Psoas muscle (tissue), 8 donors: ENCODE measurements at places on chromosomes 2 and 18. TPM values are rescaled to one million over a fixed set of nuclear protein-coding genes. Genes with fewer than 3 reads are reported as not detected.

The TEX51 gene
- total RNA-seq = not detected

The SLC4A5 gene
- 0.57 TPM for total RNA-seq

The FOXD4L1 gene
- total RNA-seq = 0.21 TPM

The IL18RAP gene
- total RNA-seq = 0.38 TPM

The ALPG gene
- not detected for total RNA-seq

The RAPGEF4 gene
- total RNA-seq = 0.92 TPM

The IL36B gene
- total RNA-seq = not detected

The RSAD2 gene
- 2.3 TPM for total RNA-seq

The NMUR1 gene
- not detected for total RNA-seq

The ZSWIM2 gene
- not detected for total RNA-seq

The FSIP2 gene
- 0.10 TPM for total RNA-seq

The NPHP1 gene
- 17.7 TPM for total RNA-seq

The HOXD12 gene
- total RNA-seq = not detected

The GAL3ST2 gene
- not detected for total RNA-seq

The DSC2 gene
- 1.3 TPM for total RNA-seq

The HOXD10 gene
- total RNA-seq = not detected

The ZNF804A gene
- not detected for total RNA-seq

The SPP2 gene
- total RNA-seq = not detected

The ID2 gene
- 4.1 TPM for total RNA-seq

- DNase-seq = no peak
- H3K27me3 ChIP-seq = no peaks in the 10 kb centered on the region
- no peaks in the 10 kb centered on the region for H3K36me3 ChIP-seq
- no peak overlapping the region for H3K27ac ChIP-seq
- no peaks in the 10 kb centered on the region for H3K4me1 ChIP-seq
These were observed 1109.2 kb downstream of the LRP1B start for GRCh38 chr2:141021611-141022010.

- no peak for DNase-seq
- H3K4me3 ChIP-seq = no peak overlapping the region
- no peaks in the 10 kb centered on the region for H3K36me3 ChIP-seq
- no peaks in the 10 kb centered on the region for H3K27me3 ChIP-seq
- no peak overlapping the region for H3K27ac ChIP-seq
These were observed 57.0 kb downstream of the ZNF519 start for GRCh38 chr18:14075196-14075595.

DNA sequence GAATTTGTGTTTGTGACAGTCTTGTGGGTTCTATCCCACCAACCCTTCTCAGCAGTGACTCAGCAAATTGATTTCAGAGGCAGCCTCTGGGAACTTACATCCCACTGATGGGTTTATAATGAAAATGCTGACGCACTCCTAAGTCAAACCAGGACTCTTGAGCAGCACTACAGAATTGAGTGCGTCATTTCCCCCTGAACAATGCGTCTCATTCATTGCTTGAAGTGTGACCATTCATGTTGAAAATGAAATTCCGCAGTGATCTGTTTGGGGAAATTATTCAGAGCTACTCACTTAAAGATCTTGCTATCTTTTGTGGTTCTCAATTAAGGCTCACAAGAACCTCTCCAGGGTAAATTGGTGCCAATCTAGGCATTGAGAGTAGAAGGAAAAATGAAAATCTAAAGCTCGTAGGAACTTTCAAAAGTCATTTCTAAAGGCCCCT, 417.7 kb upstream of the SLC14A2 start:
- H3K36me3 ChIP-seq = no peaks in the 10 kb centered on the region
- no peak overlapping the region for H3K4me3 ChIP-seq
- no peaks in the 10 kb centered on the region for H3K4me1 ChIP-seq
- no peak overlapping the region for H3K27ac ChIP-seq

- no peaks in the 10 kb centered on the region for H3K27me3 ChIP-seq
- H3K27ac ChIP-seq = peak overlapping the region; percentile 7
- peaks cover 11% of the 10 kb centered on the region for H3K4me1 ChIP-seq
- H3K4me3 ChIP-seq = no peak overlapping the region
- H3K36me3 ChIP-seq = no peaks in the 10 kb centered on the region
These were observed 49.3 kb upstream of the ROCK2 start for GRCh38 chr2:11393711-11394236.

- no peaks in the 10 kb centered on the region for H3K36me3 ChIP-seq
- H3K27ac ChIP-seq = no peak overlapping the region
- no peak overlapping the region for H3K4me3 ChIP-seq
These were observed 195.9 kb upstream of the CYRIA start for GRCh38 chr2:16861530-16861929.

- no peaks in the 10 kb centered on the region for H3K36me3 ChIP-seq
- H3K4me3 ChIP-seq = no peak overlapping the region
- no peaks in the 10 kb centered on the region for H3K4me1 ChIP-seq
- H3K27me3 ChIP-seq = no peaks in the 10 kb centered on the region
These were observed 203.4 kb downstream of the TGIF1 start for GRCh38 chr18:3653263-3653850.

- no peaks in the 10 kb centered on the region for H3K27me3 ChIP-seq
- no peaks in the 10 kb centered on the region for H3K36me3 ChIP-seq
- H3K4me1 ChIP-seq = no peaks in the 10 kb centered on the region
These were observed 63.9 kb downstream of the PARD6G start for GRCh38 chr18:80183273-80184050.

- no peaks in the 10 kb centered on the region for H3K36me3 ChIP-seq
- H3K4me1 ChIP-seq = no peaks in the 10 kb centered on the region
- no peaks in the 10 kb centered on the region for H3K27me3 ChIP-seq
These were observed 888.5 kb upstream of the FSHR start for GRCh38 chr2:50042771-50043170.

DNA sequence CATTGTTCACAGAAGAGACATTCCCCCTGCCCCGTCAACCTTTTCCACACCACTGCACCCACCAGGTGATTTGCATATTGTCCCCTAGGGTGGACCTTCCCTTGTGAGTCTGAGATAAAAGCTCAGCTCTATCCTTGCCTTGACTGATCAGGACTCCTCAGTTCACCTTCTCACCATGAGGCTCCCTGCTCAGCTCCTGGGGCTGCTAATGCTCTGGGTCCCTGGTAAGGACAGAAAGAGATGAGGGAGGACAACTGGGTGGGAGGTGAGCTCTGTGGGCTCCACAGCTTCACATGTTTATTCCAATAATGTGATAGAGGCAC, 1160.1 kb downstream of the RPIA start:
- no peaks in the 10 kb centered on the region for H3K36me3 ChIP-seq
- H3K27ac ChIP-seq = no peak overlapping the region
- no peak for DNase-seq
- no peaks in the 10 kb centered on the region for H3K27me3 ChIP-seq

GRCh38 chr2:163682695-163683094, 53.1 kb downstream of the FIGN start:
- no peaks in the 10 kb centered on the region for H3K4me1 ChIP-seq
- no peaks in the 10 kb centered on the region for H3K27me3 ChIP-seq
- DNase-seq = no peak
- no peak overlapping the region for H3K4me3 ChIP-seq
- no peak overlapping the region for H3K27ac ChIP-seq
- no peaks in the 10 kb centered on the region for H3K36me3 ChIP-seq

DNA sequence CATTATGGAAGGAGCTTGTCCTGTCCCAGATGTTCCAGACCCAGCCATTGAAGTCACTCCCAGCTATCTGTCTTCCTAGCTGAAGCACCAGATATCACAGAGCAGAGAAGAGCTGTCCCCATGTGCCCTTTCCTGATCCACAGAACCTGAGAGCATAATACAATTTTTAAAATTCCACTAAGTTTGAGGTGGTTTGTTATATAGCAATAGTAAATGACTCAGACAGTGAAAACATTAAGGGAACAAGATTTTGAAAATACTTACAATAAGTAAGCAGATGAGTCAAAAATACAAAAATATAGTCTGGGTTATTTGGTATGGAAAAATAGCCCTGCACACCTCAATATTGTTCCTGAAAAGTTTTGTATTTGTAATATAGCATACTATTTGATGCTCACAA, 85.8 kb upstream of the GLS start:
- DNase-seq = no peak
- peaks cover 2% of the 10 kb centered on the region for H3K27me3 ChIP-seq
- H3K36me3 ChIP-seq = no peaks in the 10 kb centered on the region
- H3K4me1 ChIP-seq = peaks cover 7% of the 10 kb centered on the region

- no peaks in the 10 kb centered on the region for H3K36me3 ChIP-seq
- H3K4me3 ChIP-seq = no peak overlapping the region
- DNase-seq = no peak
- peaks cover 6% of the 10 kb centered on the region for H3K4me1 ChIP-seq
- H3K27ac ChIP-seq = no peak overlapping the region
These were observed 34.5 kb downstream of the STK39 start for GRCh38 chr2:168212866-168213265.

GRCh38 chr18:60555625-60556024, 183.1 kb upstream of the MC4R start:
- H3K4me1 ChIP-seq = no peaks in the 10 kb centered on the region
- no peaks in the 10 kb centered on the region for H3K36me3 ChIP-seq
- H3K27ac ChIP-seq = no peak overlapping the region
- no peak overlapping the region for H3K4me3 ChIP-seq

DNA sequence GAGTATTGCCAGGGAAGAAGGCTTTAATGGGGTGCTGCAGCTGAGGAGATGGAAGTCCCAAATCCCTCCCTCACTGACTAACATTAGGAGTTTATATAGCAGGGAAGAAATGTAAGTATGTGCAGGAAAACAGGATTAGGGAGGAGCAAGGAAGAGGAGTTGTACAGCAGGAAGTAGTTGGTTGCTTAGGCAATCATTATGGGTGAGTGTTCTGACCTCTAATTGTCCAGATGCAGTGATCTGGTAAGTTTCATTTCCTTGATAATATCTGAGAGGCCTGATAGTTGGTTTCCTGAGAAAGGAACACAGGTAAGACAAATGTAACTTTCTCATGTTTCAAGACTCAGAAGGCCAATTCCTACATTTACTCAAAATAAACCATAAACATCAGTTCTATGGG, 331.9 kb upstream of the GULP1 start:
- no peak overlapping the region for H3K4me3 ChIP-seq
- no peaks in the 10 kb centered on the region for H3K27me3 ChIP-seq
- DNase-seq = no peak
- H3K4me1 ChIP-seq = no peaks in the 10 kb centered on the region
- no peaks in the 10 kb centered on the region for H3K36me3 ChIP-seq
- no peak overlapping the region for H3K27ac ChIP-seq

- no peaks in the 10 kb centered on the region for H3K27me3 ChIP-seq
- no peak overlapping the region for H3K4me3 ChIP-seq
- no peaks in the 10 kb centered on the region for H3K4me1 ChIP-seq
- peaks cover 5% of the 10 kb centered on the region for H3K36me3 ChIP-seq
- H3K27ac ChIP-seq = no peak overlapping the region
These were observed 27.2 kb downstream of the UBXN4 start for GRCh38 chr2:135768863-135769262.

GRCh38 chr2:207150284-207150683, 15.5 kb downstream of the KLF7 start:
- H3K27ac ChIP-seq = no peak overlapping the region
- no peaks in the 10 kb centered on the region for H3K36me3 ChIP-seq
- DNase-seq = no peak
- no peak overlapping the region for H3K4me3 ChIP-seq
- peaks cover 50% of the 10 kb centered on the region for H3K4me1 ChIP-seq

GRCh38 chr2:8421658-8422449, 260.0 kb upstream of the ID2 start:
- H3K36me3 ChIP-seq = no peaks in the 10 kb centered on the region
- no peaks in the 10 kb centered on the region for H3K4me1 ChIP-seq
- no peak overlapping the region for H3K27ac ChIP-seq
- peaks cover 5% of the 10 kb centered on the region for H3K27me3 ChIP-seq
- no peak overlapping the region for H3K4me3 ChIP-seq

DNA sequence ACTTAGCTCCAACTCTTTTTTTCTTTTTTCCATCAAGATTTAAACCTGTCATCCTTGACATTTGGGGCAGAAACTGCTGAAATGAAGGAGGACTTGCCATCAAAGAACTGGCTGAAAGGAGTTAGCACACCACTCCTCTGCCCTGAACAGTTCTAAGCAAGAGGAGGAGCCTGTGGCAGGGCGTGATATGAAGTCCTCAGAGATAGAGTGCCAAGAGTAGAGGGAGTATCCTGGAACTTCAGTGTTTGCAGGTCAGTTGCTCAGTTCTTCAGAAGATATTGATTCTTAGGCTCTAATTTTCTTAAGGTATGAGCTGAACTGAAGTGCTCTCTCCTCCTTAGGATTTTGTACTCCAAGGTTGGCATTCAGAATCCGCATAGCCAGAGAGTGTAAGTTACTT, 15.2 kb downstream of the NABP1 start:
- H3K36me3 ChIP-seq = no peaks in the 10 kb centered on the region
- H3K27ac ChIP-seq = no peak overlapping the region
- no peaks in the 10 kb centered on the region for H3K27me3 ChIP-seq
- H3K4me1 ChIP-seq = peaks cover 6% of the 10 kb centered on the region
- H3K4me3 ChIP-seq = no peak overlapping the region

DNA sequence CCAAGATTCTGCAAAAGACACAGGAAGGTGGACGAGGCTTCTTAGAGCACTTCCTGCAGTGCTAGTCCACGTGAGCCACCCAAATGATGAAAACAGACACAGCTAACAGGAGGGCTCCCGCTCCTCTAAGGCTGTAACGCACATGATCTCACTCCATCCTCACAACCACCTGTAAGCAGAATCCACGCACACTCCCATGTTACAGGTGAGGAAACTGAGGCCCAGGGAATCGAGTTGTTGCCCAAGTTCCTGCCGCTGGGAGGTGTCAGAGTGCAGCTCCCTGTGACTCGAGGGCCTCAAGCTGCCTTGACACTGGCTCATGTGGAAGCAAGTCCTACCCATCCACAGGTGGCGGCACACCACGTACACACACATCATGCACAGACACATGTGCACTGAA, 4.4 kb downstream of the DNMT3A start:
- H3K4me3 ChIP-seq = no peak overlapping the region
- H3K27ac ChIP-seq = peak overlapping the region; percentile 82
- DNase-seq = no peak
- peaks cover 75% of the 10 kb centered on the region for H3K4me1 ChIP-seq
- no peaks in the 10 kb centered on the region for H3K27me3 ChIP-seq

DNA sequence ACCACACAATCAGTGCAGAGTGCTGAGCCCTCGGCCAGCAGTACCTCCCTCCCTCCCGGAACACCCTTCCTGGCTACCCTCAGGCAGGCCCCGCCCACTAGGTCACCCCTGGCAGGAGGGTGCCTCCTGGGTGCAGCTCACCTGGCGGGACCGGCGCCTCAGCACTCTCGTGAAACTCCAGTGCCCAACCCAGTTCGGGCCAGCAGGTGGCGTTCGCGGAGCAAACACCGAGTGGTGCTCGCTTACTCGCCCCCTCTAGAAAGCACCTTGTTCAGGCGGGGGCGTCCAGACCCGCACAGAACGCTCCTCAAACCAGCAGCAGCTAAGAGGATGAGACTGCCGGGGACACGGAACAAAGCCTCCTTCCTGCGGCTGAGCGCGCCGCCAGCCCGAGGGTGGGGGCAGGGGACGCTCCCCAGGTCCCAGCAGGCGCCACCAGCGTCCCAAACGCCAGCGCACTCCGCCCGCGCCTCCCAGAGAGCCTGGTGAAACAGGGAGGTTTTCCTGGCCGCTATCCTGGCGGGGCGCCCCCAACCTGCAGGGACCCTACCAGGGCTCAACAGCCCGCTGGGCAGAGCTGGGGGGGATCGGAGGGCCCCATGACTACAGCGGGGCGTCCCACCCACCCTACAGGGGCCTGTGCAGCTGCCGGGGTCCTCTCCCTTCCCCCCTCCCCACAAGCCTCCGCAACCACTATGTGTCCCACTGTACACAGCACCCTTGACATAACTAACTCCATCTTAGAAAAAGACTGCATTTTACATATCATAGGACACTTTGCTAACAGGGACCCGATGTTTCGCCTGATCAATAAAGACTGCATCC, 44.7 kb downstream of the MRPS5 start:
- H3K27ac ChIP-seq = no peak overlapping the region
- H3K36me3 ChIP-seq = no peaks in the 10 kb centered on the region
- peak; percentile 80 for DNase-seq
- peak overlapping the region; percentile 68 for H3K4me3 ChIP-seq
- peaks cover 29% of the 10 kb centered on the region for H3K27me3 ChIP-seq
